Activated T-helper 1 cell treated with anti-CD3 and anti-CD28 coated beads, Interleukin-2, amount 50 U/mL, for 16 hours (primary cell): ENCODE measurements at places on chromosomes 7 and 10.

DNA sequence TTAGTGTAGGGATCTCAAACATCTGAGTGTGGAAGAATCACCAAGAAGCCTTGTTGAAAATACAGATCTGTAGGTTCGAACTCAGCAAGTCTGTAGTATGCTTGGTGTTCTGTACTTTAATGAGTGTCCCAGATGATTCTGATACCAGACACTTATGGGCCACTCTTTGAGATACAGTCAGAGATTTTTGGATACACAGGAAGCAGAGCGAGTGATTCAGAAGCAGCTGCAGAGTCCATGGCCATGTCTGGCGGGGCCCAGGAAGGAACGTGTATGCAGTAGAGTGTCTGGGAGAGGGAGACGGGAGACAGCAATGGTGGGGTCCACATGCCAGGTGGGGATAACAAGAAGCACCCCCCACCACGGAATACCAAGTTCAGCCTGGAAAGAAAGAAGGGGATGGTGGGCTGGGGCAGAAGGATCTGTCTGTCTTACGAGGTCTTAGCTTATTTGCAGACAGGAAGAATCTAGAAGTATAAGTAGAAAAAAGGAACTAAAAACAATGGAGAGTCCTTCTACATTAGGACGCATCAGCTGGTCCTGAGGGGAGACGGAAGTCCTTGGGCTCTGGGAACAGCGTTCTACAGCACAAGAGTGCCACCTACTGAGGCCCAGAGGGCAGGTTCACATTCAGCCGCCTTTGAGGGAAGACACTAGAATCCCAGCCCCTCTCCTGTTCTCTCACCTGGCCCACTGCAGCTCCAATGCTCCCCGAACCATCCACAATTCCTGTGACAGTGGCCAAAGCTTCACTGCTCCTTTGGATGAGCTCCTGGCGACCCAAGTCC is 55.4 kb downstream of the SLC37A3 start:
- DNase-seq: no peak

- peak; percentile 26 for DNase-seq
Measured at GRCh38 chr10:100510533-100511308, 8.9 kb downstream of the SEC31B start.

DNA sequence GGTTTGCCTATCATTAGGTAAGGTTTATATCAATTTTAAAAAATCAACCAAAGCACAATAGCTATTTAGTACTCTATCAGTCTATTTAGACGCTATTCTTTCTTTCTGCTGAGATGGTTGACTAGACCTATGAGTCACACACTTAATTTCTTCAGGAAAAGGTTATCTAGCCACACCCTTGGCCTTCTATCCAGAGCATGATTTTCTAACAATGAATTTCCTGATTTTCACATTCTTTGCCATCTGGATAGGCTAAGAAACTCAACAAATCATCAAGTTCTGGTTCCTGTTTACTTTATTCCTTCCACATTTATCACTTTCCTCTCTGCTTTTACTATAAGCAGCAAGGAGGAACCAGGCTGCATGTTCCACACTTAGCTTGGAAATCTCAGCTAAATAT is 8.1 kb downstream of the PRPS1L1 start:
- DNase-seq: no peak

- DNase-seq: no peak
Measured at GRCh38 chr7:92924800-92925199, 88.4 kb upstream of the CDK6 start.

DNA sequence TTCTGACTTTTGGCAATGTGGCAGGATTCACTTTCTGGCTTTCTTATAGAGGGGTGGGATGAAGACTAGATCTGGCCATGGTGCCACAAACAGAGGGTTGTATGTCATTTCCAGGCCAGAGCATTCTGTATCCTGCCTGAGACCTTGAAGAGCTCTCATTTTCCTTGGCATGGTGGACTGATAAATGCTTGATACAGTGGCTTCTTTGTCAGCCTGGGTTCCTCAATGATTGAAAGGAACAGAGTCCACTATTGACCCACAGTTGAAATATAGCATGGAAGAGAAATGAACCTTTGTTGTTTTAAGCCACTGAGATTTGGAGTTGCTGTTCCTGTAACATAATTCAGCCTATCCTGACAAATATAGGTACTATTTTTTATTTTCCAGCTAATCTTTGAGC is 462.7 kb downstream of the SUGCT start:
- DNase-seq: no peak
